ENCODE measurements at places on chromosomes 11 and 22.

- no peak for DNase-seq
These were observed 28.9 kb downstream of the MFNG start for GRCh38 chr22:37457093-37457893.

DNA sequence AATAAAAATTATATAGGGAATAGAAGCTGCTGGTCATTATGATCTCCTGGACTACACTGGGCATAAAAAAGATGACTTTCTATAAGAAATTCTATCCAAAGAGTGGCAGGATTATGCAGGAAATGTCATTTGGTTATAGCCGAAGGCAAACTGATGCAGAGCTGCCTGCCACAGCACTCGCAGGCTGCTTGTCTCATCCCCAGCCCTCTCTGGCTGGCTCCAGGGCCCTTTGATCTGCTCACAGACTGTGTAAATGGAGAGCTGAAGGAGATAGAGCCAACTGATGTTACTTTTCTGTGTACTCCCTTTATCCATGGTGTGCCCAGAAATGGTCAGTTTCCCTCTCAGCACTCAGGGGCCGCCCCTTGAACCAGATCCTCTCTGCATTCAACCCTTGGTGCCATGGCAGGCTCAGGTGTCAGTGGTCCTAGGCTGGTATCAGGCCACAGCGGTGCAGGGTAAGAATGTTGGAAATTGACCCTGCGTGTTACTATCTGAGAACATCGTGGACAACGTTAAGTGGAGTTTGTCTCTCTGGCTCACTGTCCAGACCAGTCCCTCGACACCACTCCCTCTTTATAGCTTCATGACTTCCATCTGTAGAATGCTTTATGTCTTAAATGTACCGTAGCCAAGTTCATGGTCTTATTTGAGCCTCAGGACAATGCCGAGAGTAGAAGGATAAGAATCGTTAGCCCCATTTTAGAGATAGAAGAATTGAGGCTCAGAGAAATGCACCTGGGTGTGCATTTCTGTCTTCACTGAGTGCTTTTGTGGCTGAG lies 27.8 kb downstream of the TEAD1 start:
- no peak for DNase-seq

GRCh38 chr11:32440916-32441315 lies 5.6 kb upstream of the WT1 start:
- no peak for DNase-seq

- no peak for DNase-seq
These were observed 169.3 kb downstream of the CTTN start for GRCh38 chr11:70567680-70568034.

DNA sequence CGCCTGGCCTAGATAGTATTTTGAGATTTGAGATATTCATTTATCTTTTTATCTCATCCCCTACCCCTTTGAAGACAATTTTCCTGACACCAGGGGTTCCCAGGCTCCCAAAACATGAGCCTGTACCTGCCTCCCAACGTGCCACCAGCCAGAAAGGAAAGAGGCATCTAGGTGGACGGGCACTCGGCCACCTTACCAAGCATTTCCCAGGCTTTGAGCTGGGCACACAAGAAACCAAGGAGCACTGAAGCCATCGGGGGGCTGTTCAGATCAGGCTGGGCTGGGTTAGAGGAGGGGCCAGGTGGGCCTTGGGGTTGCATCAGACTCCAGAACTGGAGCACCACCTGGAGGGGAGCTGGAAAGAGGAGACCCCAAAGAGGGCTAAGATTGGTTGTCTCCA lies 28.5 kb upstream of the BAIAP2L2 start:
- no peak for DNase-seq

- no peak for DNase-seq
These were observed 1.3 kb downstream of the PIK3C2A start for GRCh38 chr11:17206463-17206862.

GRCh38 chr22:36577019-36577418 lies 48.1 kb upstream of the EIF3D start:
- no peak for DNase-seq

GRCh38 chr11:128664317-128664716 lies 29.6 kb upstream of the FLI1 start:
- DNase-seq, result no peak

DNA sequence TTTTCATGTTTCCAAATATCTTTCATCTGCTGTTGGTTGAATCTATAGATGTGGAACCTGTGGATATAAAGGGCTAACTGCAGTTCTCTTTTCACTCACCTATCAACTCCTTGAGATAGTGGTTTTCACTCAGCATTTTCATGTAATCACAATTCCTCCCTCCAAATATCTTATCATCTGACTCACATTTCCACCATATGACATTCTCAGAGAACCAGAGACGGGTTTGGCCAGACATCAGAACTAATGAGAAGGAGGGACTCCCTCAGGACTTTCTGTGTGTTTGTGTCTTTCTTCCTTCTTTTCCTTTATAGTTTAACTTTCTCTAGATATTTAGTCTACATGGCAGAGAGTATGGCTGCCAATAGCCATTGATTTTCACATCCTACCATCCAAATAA lies 134.8 kb upstream of the DDI1 start:
- DNase-seq, result no peak

DNA sequence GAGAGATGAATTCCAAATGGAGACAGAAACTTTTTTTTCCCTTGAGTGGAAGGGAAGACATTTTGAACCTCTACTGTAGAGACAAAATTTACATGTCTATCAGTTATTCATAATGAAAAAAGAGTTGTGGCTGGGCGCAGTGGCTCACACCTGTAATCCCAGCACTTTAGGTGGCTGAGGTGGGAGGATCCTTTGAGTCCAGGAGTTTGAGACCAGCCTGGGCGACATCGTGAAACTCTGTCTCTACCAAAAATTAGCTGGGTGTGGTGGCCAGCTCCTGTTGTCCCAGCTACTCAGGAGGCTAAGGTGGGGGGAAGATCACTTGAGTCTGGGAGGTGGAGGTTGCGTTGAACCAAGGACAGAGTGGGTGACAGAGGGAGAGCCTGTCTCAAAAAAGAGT lies 4.1 kb downstream of the EED start:
- DNase-seq, result no peak

GRCh38 chr11:35814720-35815305 lies 129.0 kb upstream of the LDLRAD3 start:
- DNase-seq, result no peak

GRCh38 chr11:57320719-57321387 lies 3.9 kb downstream of the TNKS1BP1 start:
- DNase-seq, result no peak

DNA sequence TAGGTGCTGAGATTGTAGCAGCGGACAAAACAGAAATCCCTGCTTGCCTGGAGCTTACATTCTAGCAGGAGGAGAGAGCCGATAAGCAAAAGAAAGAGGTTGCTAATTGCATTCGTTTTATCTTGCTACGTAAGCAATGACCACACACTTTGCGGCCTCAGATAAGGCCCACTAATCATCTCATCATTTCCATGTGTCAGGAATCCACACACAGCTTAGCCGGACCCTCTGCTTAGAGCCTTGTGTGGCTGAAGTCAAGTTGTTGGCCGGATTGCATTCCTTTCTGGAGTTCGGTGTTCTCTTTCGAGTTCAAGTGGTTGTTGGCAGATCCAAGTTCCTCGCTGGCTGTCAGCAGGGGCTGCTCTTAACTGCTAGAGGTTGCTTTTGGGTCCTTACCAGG lies 101.6 kb downstream of the CHST1 start:
- DNase-seq, result no peak

- DNase-seq, result no peak
These were observed 18.5 kb upstream of the BAIAP2L2 start for GRCh38 chr22:38129021-38129420.

DNA sequence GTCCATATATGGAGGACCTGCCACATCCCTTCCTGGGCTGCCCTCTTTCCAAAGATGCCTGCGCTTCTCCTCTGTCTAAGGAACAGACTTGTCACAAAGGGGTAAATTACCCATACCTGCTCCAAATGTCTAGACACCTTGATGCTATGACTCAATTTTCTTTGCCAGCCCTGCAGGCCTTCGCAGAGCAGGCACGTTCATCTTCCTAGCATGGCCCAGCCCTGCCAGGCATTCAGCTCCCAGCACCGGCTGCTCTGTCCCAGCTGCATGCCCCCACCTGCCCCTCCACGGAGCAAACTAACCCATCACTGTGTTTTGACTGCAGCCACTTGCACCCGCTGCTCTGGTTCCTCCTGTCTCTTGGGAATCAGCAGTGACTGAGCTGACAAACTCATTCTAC lies 526.1 kb downstream of the MIAT start:
- no peak for DNase-seq

DNA sequence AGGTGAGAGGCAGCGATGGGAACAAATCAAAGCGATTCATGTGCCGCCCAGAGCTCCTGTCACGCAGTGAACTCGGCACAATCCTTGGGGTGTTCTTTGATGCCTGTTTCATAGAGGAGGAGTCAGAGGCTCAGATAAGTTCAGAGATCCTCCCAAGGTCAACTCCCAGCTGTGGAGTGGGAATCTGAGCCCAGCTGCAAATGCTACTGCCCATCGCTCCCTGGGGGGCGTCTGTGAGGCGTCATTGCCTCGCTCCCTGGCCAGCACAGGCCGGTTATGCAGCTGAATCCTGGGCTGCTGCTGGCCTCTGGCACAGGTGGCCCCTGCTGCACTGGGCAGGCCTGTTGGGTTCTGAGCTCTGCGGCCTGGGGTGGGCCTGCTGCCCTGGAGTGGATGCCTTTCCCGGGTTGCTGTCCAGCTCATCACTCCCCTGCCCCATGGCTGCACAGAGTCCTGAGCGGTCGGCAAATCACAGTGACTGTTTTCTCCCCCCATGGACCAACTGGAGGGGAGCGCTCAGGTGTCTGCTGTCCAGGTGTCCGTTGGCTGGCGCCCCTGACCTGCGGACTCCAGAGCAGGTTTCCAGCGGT lies 36.3 kb upstream of the SHISAL1 start:
- no peak for DNase-seq

DNA sequence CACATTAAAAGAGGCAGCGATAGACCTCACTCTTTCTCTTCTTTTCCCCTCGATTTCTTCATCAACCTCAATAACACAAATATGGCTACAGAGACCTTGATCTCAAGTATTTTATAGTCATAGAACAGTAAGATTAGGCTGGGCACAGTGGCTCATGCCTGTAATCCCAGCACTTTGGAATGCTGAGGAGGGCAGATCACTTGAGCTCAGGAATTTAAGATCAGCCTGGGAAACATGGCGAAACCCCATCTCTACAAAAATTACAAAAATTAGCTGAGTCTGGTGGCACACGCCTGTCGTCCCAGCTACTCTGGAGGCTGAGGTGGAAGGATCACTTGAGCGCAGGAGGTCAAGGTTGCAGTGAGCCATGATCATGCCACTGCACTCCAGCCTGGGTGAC lies 14.6 kb downstream of the SLN start:
- DNase-seq, result no peak

DNA sequence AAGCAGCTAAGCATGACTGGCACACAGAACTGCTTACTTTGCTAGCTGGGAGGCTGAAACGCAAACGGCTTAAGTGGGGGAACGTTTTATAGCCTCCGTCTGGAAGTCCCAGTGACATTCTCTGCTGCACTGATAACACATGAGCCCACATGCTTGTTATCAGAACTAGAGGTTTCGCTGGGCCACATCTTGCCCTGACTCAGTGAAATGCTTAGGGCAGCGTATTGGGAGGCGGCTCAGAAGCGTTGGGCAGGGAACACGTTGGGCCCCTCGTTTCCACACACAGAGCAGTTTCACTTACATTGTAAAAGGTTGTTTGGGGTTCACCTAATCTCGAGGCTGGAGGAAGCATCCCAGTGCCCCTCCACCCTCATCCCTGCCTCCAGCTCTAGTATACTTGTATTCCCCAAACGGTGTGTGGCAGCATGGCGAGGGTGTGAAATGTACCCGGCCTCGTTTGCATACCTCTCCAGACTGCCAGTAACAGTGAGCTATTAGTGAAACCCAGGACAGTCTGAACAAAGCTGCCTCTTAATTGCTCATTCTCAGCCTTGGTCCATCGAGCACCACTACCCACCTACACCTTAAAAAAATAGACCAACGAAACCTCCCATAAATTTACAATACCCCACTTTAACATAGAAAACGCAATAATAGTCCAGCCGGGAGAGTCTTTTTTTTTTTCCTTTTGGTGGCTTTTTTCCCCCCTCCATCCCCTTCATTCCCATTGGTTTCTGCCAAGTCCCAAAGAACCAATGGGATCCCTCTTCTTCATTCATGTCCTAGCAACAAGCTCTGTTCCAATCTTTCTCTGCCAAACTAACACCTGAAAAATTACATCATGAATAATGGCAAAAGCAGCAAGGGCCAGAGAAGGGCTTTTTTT lies 218.8 kb upstream of the SORL1-AS1 start:
- peak; percentile 87 for DNase-seq

GRCh38 chr11:108871867-108872266 lies 207.0 kb downstream of the DDX10 start:
- DNase-seq, result no peak

GRCh38 chr11:118078911-118079411 lies 2.1 kb downstream of the TMPRSS4 start:
- no peak for DNase-seq

- no peak for DNase-seq
These were observed 2.9 kb downstream of the SRPRA start for GRCh38 chr11:126265811-126266210.

DNA sequence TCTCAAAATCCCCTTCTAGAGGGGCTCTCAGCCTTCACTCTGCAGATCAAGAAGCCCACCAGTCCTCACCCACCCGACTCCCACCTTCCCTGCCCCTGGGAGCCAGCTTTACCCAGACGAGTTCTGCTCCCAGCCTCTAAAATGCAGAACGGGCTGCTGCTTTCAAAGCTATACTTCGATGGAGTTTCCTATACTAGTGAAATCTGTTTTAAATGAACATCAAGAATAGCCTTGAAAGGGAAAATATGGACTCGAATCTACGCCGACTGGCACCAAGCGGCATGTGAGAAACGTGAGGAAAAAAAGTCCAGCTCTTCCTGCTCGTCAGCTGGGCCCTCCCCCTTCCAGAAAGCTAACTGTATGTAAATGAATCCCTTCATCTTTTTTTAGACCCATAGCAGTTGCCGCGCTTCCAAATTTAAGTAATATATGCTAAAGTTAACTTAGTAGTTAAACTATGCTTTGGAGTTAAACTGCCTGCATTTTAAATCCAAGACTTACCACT lies 211.7 kb downstream of the NTM start:
- no peak for DNase-seq

- no peak for DNase-seq
These were observed 38.2 kb downstream of the TRIOBP start for GRCh38 chr22:37734964-37735451.

- DNase-seq, result no peak
These were observed 1051.2 kb downstream of the TBC1D22A start for GRCh38 chr22:47813661-47814060.

GRCh38 chr22:50696251-50696798 lies 23.7 kb downstream of the SHANK3 start:
- no peak for DNase-seq

- DNase-seq, result no peak
These were observed 44.6 kb downstream of the KCNQ1OT1 start for GRCh38 chr11:2655016-2655719.

DNA sequence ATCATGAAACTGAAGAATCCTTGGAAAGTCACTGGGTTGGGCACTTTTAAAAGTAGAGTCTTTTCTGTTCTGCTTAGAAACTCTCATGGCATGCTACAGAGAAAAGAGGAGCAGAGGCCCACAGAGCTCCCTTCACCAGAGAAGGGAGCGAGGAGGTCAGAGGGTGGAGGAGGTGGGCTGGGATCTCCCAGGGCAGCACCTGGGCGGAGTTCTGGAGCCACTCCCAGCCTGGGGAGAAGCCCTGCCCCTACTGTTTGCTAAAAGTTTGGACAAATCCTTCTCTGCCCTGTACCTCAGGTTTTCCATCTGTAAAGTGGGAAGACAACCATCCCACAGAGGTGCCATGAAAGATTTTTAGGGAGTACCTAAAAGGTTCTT lies 299.1 kb downstream of the KIRREL3 start:
- DNase-seq, result no peak

GRCh38 chr22:45738206-45738605 lies 66.6 kb downstream of the ATXN10 start:
- DNase-seq, result no peak

GRCh38 chr11:70072461-70072860 lies 5.7 kb upstream of the ANO1 start:
- no peak for DNase-seq

All from DMS 273 treated with DMSO at 0.1 percent for 48 hours (cell line).